ENCODE measurements at places on chromosomes 6 and 20.
A peak's percentile ranks its signal among the peaks of the same experiment; 100 is the strongest.

DNA sequence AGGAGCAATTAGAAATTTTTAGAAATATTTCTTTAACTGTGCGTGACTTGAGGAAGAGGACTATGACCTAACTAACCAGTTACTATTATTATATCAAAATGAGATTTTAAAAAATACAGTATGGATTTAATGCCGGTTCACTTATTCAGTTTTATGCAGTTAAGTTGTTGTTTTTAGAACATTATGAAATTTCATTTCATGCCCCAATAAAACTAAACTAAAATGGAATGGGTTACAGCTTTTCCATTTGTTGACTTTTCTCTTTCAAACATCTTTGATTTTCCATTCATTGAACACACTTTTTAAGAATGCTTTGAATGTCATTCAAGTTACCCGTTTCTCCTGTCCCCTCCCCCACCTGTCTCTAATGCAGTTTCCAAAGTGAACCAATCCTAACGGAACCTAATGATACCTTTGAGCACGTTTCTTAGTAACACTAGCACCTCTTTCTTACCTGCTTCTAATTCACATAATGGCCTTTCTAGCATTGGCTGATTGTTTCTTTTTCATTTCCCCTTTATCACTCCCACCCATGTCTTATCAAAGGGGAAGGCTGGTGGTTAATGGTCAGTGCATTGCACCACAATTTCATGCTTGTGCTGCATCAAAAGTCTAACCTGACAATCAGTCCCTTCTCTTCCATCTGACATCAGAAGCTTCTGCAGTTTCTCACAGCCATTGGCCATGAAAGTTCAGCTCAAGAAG lies 262.2 kb upstream of the TAB2 start:
- DNase-seq = no peak

DNA sequence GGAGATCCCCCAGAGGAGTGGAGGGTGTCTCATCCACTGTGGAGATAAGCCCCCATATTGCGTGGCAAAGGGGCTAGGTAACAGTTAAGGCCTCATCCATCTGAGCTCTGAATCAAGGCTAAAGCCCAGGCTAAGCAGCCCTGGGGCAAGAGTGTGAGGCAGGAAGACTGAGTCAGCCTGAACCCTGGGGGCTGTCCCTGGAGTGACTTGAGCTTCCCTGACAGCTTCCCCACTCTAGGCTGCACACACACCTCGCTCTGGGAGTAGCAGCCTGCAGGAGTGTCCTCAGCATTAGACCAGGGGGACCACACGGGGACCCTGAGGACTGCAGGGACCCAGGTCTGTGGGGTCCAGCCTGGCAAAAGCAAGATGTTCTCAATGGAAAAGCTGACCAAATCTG lies 27.9 kb downstream of the UBD start:
- DNase-seq = no peak

GRCh38 chr6:156175971-156176421 lies 601.2 kb upstream of the ARID1B start:
- no peak for DNase-seq

- peak; percentile 23 for DNase-seq
Measured at GRCh38 chr6:16130932-16131387, 2.1 kb downstream of the MYLIP start.

GRCh38 chr20:53187392-53188068 lies 215.4 kb downstream of the TSHZ2 start:
- no peak for DNase-seq

DNA sequence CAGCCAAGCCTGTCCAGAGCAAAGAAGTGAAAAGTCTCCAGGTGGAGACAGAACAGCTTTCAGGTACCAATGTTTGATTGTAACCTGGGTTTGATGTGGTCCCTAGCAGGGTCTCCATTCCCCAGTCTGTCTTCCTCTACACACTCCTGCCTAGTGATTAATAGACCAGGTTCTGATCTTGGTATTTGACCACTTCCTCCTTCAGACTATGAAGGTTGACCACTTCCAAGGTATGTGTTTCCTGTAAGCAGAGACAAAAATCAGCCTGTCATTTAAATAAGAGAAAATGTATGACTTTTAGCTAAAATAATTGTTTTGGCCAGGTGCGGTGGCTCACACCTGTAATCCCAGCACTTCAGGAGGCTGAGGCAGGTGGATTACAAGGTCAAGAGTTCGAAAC lies 41.8 kb upstream of the TOP1 start:
- DNase-seq = no peak

DNA sequence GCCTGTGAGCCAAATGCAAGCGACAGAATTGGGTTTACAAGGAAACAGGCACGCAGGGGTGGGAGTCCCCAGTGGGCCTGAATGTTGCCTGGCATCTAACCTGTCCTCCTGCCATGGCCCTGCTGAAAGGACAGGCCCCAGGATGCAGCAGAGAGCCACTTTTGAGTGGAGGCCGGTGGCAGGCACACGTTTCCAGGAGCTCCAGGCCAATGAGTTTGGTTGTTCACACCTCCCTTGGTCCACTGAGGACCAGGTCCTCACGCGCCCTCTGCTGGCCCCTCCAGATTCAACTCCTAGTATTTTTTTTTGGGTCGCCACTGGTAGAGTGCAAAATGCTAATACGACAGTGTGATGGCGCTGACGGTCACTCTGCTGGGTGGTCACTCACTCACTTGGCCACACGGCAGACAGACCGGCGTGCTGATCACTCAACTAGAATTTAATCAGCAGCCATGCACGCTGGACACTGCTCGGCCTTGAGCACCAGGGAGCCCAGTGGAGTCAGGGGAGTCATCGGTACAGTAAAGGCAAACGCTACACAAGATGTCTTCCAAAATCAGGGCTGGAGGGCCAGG lies 81.7 kb upstream of the NFATC2 start:
- peak; percentile 59 for DNase-seq

- no peak for DNase-seq
Measured at GRCh38 chr6:4906293-4907276, 97.3 kb downstream of the RPP40 start.

DNA sequence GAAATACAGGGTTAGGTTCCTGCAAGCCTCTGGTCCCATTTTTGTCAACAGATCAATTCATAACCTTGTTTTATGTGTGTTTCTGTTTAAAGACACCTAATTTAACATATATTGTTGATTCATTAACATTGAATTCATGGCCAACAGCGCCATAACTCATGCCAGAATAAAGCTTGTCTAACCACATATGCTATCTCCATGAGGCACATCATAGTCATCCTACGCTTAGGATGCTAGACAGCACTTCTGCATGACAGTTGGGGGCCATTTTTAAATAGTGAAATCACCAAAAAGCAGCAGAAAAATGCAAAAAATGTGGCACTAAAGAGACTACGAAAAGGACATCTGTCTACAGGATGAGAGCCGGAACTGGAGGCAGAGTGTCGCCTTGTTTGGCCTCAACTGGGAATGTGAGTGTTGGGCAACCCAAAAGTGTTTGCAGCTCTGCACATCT lies 37.9 kb downstream of the TRAM2 start:
- no peak for DNase-seq

DNA sequence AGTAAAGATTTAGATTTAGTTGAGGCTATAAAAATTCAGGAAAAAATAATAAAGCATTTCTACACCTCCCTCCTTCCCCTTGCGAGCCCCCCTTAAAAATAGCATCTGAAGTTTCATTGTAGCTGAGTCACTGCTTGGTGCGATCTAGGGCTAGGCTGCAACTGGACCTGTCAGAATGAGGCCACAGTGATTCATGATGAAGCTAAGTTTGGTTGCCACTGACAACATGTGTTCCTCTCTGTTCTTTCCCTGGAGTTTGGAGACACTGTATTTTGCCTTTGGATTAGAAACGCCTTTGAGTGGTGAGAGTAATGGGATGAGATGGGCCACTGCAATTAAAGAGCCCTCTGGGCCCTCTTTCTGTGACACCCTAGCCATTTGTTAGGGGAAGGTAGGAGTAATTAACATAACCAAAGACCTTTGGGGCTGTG lies 334.1 kb downstream of the NRN1 start:
- DNase-seq = no peak

- DNase-seq = no peak
Measured at GRCh38 chr20:48818481-48818987, 9.3 kb downstream of the PREX1 start.

GRCh38 chr6:142893088-142893487 lies 51.9 kb downstream of the HIVEP2 start:
- DNase-seq = no peak

DNA sequence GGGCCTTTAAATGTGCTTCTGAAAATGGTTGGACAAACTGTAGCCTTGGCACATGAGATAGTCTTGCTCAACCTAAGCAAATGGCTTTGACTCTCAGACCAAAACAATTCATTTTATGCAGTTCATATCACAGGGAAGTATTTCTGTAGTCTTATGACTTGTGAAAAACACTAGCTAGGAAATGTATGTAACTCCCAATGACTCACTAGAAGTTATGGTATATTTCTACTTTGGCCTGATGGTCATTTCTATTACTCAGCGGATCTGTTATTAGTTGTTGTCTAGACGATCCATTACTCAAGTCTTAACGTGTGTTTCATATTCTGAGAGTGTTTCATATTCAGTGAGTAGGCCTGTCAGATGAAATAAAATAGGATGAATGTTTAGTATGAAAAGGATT lies 1333.5 kb downstream of the KHDRBS2 start:
- DNase-seq = no peak

GRCh38 chr6:83198486-83199172 lies 5.5 kb downstream of the RWDD2A start:
- no peak for DNase-seq

DNA sequence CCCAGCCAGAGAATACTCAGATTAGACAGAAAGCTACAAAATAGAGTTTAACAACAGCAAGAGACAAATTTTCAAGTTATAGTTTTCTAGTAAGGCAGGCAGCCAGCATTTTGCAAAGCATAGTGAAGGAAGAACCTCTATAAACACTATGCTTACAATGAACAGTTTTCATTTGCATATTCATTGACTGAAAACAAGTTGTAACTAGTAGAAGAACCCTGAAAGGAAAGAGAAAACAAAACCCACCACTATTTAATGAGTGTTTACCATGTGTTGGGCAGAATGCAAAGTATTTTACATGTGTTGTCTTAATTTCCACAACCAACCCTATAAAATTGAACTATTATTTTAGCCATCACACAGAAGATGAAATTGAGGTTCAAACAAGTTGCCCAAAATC lies 196.1 kb downstream of the UBE3D start:
- no peak for DNase-seq

DNA sequence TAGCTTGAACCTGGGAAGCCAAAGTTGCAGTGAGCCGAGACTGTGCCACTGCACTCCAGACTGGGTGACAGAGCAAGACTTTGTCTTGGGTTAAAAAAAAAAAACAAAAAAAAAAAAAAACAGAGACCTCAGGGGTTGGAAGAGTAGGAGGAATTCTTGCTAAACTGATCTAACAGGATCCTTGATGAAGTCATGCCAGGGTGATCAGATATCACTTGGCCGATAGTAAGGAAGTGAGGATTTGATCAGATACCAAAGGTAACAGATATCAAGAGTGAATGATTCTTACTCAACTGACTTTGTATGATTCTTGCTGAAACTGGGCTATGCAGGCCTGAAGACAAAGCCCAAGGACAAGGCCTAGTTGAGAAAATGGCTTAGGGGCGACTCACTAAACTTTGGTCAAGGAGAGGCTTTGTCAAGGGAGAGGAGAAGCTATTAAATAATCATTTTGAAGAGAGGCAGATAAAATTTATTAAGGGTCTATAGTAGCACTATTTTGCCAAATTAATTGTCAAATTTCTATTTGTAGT lies 624.7 kb downstream of the UTRN start:
- no peak for DNase-seq

DNA sequence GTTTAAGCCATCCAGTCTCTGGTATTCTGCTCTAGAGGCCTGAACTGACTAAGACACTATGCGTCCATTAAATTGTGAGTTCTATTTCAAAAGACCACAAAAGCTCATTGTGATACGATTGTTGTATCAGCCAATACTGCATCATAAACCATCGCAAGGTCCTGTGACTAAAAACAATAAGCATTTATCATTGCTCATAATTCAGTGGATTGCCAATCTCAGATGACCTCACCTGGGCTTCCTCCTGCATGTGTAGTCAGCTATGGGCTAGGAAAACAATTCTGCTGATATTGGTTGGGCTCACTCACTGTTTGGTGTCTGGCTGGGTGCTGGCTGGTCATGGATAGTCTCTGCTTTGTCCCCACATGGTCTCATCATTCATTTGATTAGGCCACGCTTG lies 592.7 kb upstream of the BTBD3 start:
- no peak for DNase-seq

- no peak for DNase-seq
Measured at GRCh38 chr6:83597511-83597910, 85.2 kb downstream of the PRSS35 start.

- no peak for DNase-seq
Measured at GRCh38 chr6:128883906-128884305, 968 bp downstream of the LAMA2 start.

DNA sequence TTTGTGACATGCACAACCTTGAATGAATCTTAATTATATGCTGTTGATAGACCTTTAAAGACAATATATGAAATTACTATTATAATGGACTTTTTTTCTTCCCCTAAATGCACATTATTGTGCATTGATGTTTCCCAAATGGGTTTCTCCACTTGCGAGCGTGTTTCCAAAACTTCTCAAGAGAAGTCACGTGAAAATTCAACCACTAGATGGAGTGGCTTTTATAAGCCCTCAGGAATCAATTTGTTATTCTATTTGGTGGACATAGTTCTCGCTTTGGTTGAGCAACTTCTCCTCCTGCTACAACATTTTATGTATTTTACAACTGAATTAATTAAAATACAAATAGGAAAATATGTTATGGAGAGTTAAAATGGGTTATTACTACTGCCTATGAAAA lies 9.0 kb downstream of the CNR1 start:
- DNase-seq = no peak

- no peak for DNase-seq
Measured at GRCh38 chr6:43730634-43731033, 39.4 kb upstream of the VEGFA start.

DNA sequence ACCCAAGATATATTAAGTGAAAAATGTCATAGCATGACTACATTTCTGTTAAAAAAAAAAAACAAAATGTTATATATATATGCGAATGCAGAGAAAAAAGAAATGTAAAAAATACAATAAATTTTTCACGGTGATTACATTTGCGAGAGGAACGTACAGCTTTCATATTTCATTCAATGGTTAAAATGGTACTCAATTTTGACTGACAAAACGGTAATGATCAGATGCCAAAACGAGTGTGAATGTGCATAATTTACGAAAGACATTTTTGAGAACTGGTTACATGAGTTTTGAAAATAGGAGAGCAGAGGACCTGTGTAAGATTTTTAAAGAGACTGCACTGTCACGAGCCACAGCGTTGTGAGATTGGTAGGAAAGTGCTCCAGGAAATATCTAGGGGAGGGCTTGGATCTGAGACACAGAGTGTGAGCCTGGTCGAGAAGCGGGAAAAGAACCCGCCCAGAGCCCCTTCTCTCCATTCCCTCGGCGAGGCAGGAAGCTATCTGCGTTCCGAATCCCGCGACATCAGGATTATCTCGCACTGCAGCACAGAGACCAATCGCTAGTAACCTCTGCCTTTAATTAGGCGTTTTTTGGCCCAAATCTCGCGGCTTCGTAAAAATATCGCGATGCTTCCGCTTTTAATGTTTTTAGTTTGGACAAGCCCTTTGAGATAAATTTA lies 28.5 kb downstream of the TRIM27 start:
- peak; percentile 81 for DNase-seq

Data from T-helper 9 cell (primary cell).